Calu3 (cell line): ENCODE measurements at places on chromosomes 7 and 10. TPM values are rescaled to one million over a fixed set of nuclear protein-coding genes. Genes with fewer than 3 reads are reported as not detected.

DNA sequence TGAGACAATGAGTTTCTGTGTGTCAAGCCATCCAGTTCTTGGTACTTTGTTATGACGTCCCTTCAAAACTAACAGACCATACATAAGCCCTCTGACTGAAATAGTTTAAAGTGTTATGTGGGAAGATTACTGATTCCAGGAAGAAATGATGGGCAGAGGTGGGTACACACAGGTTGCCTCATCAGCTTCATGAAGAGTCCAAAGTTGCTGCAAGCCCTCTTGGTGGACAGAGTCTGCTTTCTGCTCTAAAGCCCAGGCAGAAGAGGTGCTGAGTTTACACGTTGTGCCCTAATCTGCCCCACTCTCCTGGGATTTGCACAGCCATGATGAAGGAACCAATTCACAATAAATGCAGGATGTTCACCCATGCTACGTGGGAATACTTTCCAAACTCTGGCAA lies 187.4 kb downstream of the PARD3 start:
- peaks cover 4% of the 10 kb centered on the region for H3K36me3 ChIP-seq
- no peaks in the 10 kb centered on the region for H3K27me3 ChIP-seq

GRCh38 chr10:22740180-22740579 lies 25.8 kb upstream of the PIP4K2A start:
- H3K27me3 ChIP-seq, result no peaks in the 10 kb centered on the region
- H3K4me3 ChIP-seq, result no peak overlapping the region
- peaks cover 23% of the 10 kb centered on the region for H3K4me1 ChIP-seq
- H3K36me3 ChIP-seq, result no peaks in the 10 kb centered on the region

DNA sequence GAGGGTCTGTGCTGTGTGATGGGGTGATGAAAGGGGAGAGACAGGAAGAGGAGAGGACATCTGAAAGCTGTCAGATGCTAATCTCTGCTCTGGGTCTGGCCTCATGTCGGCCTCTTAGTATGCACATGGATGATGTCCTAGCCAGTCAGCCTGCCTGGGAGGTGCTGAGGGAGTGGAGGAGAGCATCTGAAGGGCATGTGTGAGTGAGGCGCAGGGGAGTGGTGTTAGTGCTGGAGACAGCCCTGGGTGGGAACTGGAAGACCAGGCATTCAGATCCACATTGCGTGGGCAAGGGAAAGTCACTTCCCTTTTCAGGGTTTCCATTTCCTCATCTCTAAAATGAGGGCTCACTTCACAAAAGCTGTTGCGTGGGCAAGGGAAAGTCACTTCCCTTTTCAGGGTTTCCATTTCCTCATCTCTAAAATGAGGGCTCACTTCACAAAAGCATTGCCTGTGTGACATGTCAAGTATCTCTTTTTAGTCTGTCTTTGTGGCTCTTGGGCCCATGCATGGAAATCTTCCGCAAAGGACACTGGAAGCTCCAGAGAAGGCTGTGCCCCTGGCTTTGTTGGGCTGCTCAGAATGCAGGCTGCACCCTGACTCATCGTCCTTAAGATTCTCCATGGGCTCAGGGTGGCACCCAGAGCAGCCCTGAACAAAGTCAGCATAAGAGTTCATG lies 10.0 kb downstream of the SFTPD start:
- no peak overlapping the region for H3K4me3 ChIP-seq
- H3K36me3 ChIP-seq, result no peaks in the 10 kb centered on the region
- no peaks in the 10 kb centered on the region for H3K4me1 ChIP-seq
- DNase-seq, result no peak

- no peak overlapping the region for H3K4me3 ChIP-seq
- peaks cover 98% of the 10 kb centered on the region for H3K27me3 ChIP-seq
- H3K27ac ChIP-seq, result no peak overlapping the region
- no peaks in the 10 kb centered on the region for H3K4me1 ChIP-seq
- no peak for DNase-seq
Measured at GRCh38 chr7:45239486-45239885, 81.9 kb downstream of the RAMP3 start.

DNA sequence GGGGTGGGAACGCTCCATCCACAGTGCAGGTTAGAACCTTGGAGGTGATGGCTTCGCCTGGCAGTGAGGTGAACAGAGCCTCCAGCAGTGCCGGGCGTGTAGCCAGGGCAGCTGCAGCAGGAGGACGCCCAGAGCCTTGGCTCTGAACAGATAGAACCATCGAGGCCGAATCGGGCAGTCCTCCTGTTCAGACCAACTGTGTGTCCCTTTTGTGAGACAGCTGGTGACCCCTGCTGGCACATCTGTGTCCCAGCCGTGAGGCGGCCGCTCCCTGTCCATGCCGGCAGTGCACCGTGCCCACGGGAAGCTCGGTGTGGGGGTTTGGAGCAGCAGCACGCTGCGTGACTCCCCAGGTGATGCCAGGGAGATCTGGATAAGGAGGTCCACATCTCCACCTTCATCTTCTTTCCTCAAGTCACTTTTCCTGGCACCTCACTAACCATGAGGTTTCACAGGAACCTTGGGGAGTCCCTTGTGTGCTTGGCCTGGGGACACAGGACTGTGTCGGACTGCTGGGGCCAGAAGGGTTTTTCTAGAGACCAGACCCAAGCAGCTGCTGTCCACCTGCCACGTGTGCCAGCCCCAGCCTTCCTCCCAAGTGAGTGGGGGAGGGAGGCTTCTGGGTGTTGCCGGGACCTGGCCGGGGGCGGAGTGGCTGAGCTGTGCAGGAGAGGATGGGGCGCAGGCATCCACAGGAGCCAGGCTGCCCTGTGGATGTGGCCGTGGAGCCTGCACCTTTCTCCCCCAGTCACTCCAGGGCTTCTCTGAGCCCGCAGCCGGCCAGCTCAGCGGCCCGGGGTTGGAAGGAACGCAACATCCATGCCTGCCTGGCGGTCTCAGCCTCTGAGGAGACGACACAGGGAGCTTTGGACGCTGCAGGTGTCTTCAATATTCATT lies 69.4 kb downstream of the DNAJB6 start:
- H3K27me3 ChIP-seq, result no peaks in the 10 kb centered on the region
- H3K27ac ChIP-seq, result no peak overlapping the region

DNA sequence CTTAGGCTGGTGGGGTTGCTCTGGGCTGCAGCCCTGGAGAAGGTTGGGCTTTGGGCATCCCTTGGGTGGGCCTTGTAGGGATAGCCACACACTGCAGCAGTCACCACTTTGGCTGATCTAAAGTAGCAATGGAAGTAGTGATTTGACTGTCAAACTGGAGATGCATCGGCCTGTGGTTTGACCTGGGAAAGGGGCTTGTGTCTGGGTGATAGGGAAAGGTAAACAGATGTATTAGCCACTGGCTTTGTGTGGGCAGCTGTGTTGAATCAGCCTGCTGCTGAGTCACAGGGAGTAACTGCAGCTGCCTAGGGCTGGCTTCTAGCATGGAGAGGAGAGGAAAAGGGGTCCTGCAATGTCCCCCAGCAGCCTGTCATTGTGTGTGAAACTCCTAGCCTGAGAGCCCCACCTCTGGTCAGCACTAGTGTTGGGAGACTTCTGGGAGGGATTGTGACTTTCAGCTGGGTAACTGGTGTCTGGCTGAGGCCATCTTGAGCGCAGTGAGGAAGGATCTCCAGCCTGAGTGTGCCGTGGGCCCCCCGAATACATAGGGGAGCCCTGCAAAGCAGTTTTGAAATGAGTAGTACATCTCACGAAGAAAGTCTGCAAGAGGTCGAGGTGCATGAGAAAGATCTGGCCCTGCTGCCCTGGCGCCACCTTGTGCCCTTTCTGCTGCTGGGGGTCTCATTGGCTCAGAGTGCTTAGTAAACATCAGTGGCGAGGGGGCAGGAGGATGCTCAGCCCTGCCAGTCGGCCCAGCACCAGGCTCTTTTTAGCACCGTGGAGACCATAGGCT lies 117.3 kb downstream of the FANK1 start:
- peak overlapping the region; percentile 33 for H3K4me3 ChIP-seq
- H3K27ac ChIP-seq, result peak overlapping the region; percentile 52
- no peaks in the 10 kb centered on the region for H3K36me3 ChIP-seq
- DNase-seq, result peak; percentile 29

The RBM28 gene
- 49.3 and 49.9 TPM in 2 replicates for total RNA-seq

The RNF32 gene
- total RNA-seq, result 1.6 and 3.2 TPM in 2 replicates

The GNGT1 gene
- total RNA-seq, result not detected in 2 replicates
